Pulmonary artery endothelial cell (primary cell): ENCODE measurements at places on chromosomes 5 and 9. TPM values are rescaled to one million over a fixed set of nuclear protein-coding genes. Genes with fewer than 3 reads are reported as not detected.

GRCh38 chr5:77864997-77865396, 88.9 kb upstream of the TBCA start:
- no peak for DNase-seq

DNA sequence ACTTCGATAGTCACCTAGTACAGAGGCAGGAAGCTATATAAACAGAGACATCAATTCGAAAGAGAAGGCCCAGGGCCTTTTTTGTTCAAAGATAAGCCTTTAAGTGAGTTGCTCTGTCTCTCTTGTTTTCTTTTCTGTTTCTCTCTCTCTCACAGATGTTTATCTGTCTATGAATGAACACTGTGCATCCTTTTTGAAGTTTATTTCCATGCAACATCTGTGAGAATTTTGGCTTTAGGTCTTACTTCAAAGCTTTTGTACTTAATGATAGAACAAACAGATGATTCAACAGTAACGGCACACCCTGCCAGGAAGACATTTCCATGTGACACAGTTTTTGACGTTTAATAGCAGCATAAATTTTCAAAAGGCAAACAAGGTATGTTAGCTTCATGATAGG, 1413.1 kb upstream of the CDH6 start:
- no peak for DNase-seq

GRCh38 chr5:36392818-36393217, 91.1 kb upstream of the RANBP3L start:
- no peak for DNase-seq

- peak; percentile 88 for DNase-seq
Observed at GRCh38 chr9:109912082-109912582, 132.1 kb downstream of the PALM2AKAP2 start.

DNA sequence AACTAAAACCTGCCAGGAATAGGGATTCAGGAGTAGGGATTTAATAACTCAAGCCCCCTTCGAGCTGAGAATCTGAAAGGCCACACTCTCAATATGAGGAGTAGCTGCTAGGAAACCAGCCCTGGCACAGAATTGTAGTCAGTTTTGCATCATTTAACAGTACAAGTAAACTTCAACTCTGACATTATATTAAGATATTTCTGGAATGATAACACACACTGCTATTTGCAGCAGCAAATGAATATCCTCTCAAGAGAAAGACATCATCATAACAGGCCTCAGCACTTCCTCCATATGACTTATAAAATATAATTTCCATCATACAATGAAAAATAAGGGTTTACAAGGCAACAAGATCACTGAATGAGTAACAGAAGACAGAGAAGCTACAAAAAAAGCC, 138.2 kb upstream of the RFX3 start:
- DNase-seq, result no peak

GRCh38 chr9:15529566-15530324, 19.0 kb upstream of the PSIP1 start:
- no peak for DNase-seq

DNA sequence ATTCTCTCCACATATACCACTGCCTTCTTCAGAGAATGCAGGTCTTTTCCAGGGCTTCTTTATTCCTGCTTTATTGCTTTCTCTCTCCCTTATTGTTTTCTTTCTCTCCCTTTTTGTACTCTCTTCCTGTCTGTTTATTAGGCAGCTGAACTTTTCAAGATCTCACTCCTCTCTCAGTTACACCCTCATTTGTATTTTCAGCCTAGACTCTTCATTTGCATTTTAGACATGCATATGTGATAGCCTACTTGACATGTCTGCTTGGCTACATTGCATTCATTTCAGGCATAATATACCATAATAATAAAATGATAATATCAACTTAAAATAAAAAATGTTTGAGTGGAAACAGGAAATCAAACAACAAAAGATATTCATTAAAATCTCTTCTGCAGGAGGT, 377.9 kb upstream of the TNC start:
- no peak for DNase-seq

GABRA6 gene
- total RNA-seq, result not detected in 2 replicates

TRIM14 gene
- total RNA-seq, result 3.4 and 9.1 TPM in 2 replicates

CSF2 gene
- 0.11 TPM in 1 of 2 replicates, not detected in the other for total RNA-seq

FGF10 gene
- total RNA-seq, result not detected in 2 replicates

SLC4A9 gene
- not detected in 2 replicates for total RNA-seq
